ENCODE measurements at places on chromosomes 2 and 18.

- DNase-seq: no peak
Observed at GRCh38 chr2:40271094-40271493, 180.8 kb downstream of the SLC8A1 start.

DNA sequence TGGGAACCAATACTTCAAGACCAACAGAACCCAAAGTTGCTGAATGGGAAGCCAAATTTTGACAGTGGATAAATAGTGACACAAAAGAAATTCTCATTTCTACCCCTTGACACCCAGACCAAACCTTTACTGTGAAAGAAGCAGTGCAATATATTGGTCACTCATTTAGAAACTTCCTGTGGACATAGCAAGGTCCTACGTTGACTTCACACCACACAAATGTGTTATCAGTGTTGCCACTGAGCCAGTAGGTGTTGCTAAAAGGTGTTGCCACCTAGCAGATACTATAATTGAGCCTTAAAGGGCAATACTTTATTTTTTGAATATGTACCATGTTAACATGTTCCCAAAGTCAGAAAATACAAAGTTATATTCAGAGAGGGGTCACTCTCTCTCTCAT is 1008.9 kb upstream of the CDH2 start:
- DNase-seq: no peak

DNA sequence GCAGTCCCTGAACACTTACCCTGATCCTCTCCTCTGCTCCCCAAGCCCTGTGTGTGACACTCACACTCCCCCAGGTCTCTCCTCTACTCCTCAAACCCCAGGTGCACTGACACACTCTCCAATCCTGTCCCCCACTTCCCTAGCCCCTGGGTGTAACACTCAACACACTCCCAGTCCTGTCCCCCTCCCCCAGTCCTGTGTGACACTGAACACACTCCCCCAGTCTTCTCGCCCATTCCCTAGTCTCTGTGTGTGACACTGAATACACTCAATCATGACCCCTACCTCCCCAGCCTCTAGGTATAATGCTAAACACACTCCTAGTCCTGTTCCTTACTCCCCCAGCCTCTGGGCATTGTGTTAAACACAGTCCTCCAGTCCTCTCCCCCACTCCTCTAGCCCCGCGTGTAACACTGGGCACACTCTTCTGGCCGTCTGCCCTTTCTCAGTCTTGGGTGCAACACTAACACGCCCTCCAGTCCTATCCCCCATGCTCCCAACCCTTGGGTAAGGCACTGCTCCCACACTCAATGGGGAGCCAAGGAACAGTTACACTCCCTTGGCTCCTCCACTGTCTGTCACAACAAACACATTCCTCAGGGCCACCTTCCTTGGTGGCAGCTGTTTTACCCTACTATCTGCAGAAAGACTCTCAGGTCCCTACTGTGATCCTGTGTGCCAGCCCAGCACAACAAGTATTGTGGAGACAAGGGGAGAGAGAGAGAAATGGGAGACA is 82.5 kb upstream of the PKDCC start:
- DNase-seq: no peak

- no peak for DNase-seq
Observed at GRCh38 chr18:35489913-35490490, 7.8 kb downstream of the INO80C start.

- no peak for DNase-seq
Observed at GRCh38 chr2:144350151-144350802, 169.6 kb downstream of the ZEB2 start.

DNA sequence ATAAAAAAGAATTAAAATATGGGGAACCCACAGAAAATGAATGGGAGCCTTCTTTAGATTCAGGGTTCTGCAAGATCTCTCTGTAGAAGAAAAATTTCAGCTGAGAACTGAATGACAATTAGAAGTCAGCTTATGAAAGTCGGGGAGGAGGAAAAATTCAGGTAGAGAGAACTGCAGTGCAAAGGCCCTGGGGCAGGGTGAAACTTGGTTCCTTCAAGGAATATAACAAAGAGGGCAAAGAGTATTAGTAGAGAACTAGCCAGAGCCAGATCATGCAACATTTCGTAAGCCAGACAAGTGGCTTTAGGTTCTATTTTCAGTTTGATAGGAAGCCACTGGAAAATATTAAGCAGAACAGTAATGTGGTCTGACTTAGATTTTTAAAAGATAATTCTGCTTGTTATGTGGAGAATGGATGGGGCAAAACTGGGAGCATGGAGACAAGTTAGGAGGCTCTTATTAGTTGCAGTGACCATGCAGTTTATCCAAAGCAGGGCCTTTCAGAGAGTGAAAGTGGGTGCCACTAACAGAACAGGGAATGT is 27.9 kb downstream of the RAB27B start:
- no peak for DNase-seq

GRCh38 chr2:151481744-151482143 is 72.0 kb downstream of the RIF1 start:
- no peak for DNase-seq

GRCh38 chr2:86201671-86202335 is 2.5 kb downstream of the MRPL35 start:
- DNase-seq: no peak

- no peak for DNase-seq
Observed at GRCh38 chr2:122980671-122981070, 1044.4 kb upstream of the CNTNAP5 start.

DNA sequence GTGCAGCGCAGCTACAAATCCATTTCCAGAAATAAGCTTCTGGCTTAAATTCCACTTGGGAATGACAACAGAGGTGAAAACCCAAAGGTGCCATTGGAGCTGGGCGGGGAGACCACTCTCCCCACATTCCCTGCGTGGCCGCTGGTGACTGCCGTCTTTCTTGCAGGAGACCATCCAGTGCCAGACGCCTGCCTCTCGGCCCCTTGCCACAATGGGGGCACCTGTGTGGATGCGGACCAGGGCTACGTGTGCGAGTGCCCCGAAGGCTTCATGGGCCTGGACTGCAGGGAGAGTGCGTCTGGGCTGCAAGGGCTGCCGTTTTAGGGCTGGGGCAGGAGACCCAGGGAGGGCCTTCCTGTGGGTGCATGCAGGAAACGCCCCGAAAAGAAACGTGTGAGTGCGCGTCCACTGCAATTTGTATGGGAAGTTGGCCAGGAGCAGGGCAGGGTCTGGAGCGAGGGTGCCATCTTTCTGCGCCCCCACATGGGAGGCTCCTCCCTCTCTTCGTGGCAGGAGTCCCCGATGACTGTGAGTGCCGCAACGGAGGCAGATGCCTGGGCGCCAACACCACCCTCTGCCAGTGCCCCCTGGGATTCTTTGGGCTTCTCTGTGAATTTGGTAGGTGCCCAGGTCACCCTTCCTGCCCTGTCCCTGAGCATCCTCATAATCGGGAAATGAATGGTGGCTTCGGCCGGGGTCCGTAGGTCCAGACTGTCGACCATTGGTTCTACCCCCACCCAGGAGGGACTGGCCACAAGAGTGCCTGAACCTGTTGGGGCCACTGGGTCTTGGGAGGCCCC is 49.9 kb downstream of the SNED1 start:
- DNase-seq: no peak

DNA sequence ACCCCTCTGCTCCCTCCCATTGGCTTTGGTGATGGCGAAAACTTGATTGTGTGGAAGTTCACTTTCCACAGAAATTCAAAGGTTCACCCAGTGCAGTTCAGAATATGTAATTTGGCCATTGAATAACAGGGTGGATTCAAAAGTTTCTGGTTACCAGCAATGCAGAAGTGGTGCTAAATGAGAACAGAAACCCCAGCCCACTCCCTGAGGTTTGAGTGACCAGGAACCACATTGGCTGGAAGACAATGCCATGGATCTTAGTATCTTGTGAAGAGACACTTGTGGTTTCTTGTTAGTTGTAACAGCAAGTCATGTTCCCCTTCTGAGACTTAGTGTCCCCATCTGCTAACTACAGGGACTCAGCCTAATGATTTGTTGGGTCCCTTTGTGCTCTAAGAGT is 49.8 kb downstream of the QPCT start:
- no peak for DNase-seq

GRCh38 chr2:234986390-234986789 is 34.6 kb downstream of the SH3BP4 start:
- no peak for DNase-seq

DNA sequence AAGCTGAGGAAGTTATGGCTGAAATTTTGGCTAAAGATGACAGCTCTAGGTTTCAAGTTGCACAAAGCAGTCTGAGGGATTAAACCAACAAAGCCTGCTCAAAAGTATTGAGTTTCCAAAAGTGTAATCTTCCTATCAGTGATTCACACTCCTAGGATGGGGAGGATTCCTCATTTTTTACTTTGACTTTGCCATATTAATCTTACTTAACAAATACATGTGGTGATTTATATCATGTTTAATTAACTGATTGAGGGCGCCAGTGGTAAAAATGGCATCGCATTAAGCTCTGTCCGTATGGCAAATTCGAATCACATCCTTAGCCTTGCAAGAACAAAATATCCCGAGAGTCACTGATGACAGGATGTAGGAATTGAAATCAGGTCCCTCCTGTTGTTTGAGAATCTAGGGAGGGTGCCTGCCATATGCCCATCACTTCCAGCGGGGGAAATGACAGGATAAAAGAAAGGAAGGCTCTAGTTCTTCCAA is 78.1 kb upstream of the ETAA1 start:
- DNase-seq: no peak

All from WERI-Rb-1 (cell line).